ENCODE measurements at places on chromosomes 1 and 21. TPM values are rescaled to one million over a fixed set of nuclear protein-coding genes. Genes with fewer than 3 reads are reported as not detected.

Gene SERPINC1
- not detected for total RNA-seq

Gene C1orf232
- not detected for total RNA-seq

- DNase-seq = no peak
- no peaks in the 10 kb centered on the region for H3K27me3 ChIP-seq
- H3K27ac ChIP-seq = no peak overlapping the region
These were observed 70.3 kb downstream of the GALNT2 start for GRCh38 chr1:230137337-230137815.

DNA sequence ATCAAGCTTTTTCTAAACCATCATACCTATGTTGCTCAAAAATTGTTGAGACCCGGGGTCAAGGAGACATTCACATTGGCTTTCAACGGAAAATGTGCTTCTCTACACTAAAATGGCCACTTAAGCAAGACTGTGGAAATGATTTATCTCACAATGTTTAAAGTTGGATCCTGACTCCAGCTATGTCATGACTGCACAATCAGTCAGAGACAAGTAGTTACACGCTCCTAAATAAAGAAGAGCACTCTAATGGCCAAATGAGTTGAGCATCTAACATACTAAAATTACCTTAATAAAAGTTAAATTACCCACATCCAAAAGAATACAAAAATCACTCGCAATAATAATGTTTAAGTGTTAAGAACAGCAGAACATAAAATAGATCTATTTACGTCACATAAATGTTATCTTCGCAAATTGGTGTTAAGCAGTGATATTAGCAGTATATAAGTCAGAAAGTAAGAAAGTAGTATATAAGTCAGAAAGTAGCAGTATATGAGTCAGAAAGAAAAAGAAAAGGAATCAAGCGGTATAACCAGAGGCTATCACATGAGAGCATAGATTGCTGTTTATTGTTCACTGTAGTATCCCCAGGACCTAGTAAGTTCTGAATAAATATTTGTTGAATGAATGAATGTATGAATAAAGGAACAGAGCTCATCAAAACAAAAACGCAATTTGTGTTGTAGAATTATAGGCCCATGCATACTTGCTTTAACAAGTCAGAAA lies 28.4 kb downstream of the ZNF281 start:
- no peaks in the 10 kb centered on the region for H3K36me3 ChIP-seq
- no peak for DNase-seq
- no peak overlapping the region for H3K4me3 ChIP-seq
- H3K27me3 ChIP-seq = no peaks in the 10 kb centered on the region
- H3K27ac ChIP-seq = no peak overlapping the region
- no peaks in the 10 kb centered on the region for H3K4me1 ChIP-seq

- no peak overlapping the region for H3K27ac ChIP-seq
- H3K36me3 ChIP-seq = no peaks in the 10 kb centered on the region
- H3K4me3 ChIP-seq = no peak overlapping the region
These were observed 13.3 kb upstream of the TTF2 start for GRCh38 chr1:117046781-117047180.
